ENCODE measurements at places on chromosomes 7 and 10. TPM values are rescaled to one million over a fixed set of nuclear protein-coding genes. Genes with fewer than 3 reads are reported as not detected.

- no peak overlapping the region for H3K4me3 ChIP-seq
- H3K27me3 ChIP-seq, result no peaks in the 10 kb centered on the region
- DNase-seq, result no peak
These were observed 132.6 kb downstream of the GNAT3 start for GRCh38 chr7:80379034-80379982.

GRCh38 chr7:80783186-80783677 lies 135.6 kb downstream of the SEMA3C start:
- H3K36me3 ChIP-seq, result peaks cover 15% of the 10 kb centered on the region
- H3K4me1 ChIP-seq, result peaks cover 57% of the 10 kb centered on the region
- peak overlapping the region; percentile 76 for H3K27ac ChIP-seq

DNA sequence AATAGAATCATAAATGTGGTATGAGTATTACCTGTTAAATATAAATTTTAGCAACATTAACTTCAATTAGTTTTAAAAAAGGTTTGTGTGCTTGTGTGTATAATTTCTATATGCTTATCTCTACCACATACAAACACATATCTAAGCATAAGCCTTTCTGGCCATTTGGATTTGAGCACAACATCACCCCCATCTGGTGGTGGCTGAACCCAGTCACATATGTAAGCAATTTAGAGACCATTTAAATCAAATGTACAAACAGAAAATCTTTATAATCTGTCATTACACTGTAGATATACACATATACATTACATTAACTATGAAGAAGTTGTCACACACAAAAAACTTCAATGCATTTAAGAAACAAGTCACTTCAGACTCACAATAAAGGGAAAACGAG lies 31.7 kb downstream of the GPR22 start:
- DNase-seq, result peak; percentile 48
- H3K27me3 ChIP-seq, result no peaks in the 10 kb centered on the region
- H3K4me3 ChIP-seq, result no peak overlapping the region
- no peaks in the 10 kb centered on the region for H3K4me1 ChIP-seq

DNA sequence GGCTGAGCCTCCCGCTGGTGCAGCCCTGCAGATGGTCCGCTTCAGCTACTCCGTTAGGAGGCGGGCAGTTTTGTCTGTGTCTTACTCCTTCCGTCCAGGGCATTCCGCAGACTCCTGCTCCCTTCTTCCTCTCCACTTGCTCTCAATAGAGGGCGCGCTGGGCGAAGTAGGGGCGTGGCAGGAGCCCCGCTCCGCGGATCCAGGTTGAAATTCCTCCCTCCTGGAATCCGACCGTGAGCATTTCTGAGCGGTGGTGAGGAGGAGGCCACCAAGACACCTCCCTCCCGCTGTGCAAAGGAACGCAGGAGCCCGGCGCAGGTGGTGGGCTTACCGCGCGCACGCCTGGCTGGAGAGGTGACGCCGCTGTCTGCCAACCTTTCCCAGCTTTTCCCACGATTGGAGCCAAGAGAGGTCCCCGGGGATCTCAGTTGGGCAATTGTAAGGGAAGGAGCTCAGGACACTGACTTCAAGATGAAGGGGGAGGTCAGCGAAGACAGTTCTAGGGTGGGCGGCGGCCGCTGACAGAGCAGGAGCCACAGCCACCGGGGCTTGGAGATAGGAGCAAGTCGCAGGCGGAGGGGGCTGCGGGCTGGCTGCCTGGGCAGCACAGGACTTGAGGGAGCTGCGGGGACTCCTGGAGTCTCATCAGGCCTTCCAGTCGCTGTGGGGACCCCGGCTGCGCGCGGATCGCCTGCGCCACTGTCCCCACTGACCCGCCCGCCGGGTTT lies 1011.3 kb downstream of the XPNPEP1 start:
- peaks cover 3% of the 10 kb centered on the region for H3K27me3 ChIP-seq
- peak overlapping the region; percentile 6 for H3K4me3 ChIP-seq
- DNase-seq, result no peak
- H3K36me3 ChIP-seq, result no peaks in the 10 kb centered on the region
- no peaks in the 10 kb centered on the region for H3K4me1 ChIP-seq

DNA sequence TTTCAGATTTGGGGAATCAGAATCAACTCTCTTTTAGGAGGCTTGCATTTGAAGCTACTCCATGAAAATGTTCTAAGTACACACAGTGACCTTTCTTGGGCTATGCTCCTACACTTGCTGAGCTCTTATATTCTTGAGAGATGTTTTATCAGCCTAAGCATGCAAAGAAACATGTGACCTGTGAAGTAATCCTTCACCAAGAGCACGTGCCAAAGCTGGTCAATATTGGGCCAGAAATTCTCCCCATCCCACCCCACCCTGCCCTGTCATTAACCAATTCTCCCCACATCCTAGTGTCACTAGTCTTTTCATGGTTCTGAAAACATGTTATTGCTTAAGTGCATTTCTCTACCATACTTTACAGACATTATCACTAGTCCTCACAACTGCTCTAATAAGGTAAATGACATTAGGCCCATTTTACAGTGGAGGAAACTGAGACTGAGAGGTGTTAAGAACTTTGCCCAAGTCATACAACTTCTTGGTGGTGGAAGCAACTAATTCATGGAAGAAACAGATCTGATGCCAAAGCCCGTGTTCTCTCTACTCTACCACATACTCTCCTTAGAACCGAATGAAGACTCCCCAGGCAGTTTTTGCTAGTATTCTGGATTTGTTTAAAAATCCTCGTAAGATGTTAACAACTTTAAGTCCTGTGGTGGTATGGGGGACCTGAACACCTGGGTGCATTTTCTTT lies 200.6 kb downstream of the PTEN start:
- no peaks in the 10 kb centered on the region for H3K36me3 ChIP-seq
- no peaks in the 10 kb centered on the region for H3K27me3 ChIP-seq
- DNase-seq, result no peak
- H3K4me3 ChIP-seq, result no peak overlapping the region
- no peak overlapping the region for H3K27ac ChIP-seq
- no peaks in the 10 kb centered on the region for H3K4me1 ChIP-seq

DNA sequence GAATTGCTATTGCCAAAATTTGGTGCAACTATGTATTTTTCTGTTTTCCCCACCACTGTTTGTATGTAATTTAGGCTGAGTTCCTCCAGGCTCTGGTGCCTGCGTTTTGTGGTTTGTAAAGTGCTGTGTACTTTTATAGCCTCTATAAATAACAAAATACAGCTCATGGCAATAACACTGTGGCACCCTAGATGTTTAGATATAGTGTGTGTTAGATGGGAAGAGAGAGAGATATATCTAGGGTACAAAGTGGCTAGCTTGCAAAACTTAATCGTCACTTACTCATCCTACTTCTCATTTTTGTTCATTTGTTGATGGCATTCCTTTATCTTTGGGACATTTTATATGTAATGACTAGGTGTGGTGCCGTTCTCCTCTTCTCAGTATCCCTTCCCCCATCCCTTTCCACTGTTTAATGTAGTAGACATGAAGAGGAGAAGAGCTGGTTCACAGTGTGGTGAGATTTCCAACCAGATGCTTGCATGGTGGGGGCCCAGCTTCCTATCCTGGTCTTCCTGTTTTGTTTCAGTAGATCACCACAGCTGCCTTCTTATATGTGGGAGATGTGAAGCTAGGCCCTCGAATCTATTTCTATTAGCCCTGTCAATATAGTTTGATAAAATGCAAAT lies 115.0 kb downstream of the SND1 start:
- no peak for DNase-seq
- H3K27ac ChIP-seq, result no peak overlapping the region
- no peaks in the 10 kb centered on the region for H3K4me1 ChIP-seq

GRCh38 chr7:94374721-94375566 lies 19.8 kb upstream of the COL1A2 start:
- no peak overlapping the region for H3K27ac ChIP-seq
- no peaks in the 10 kb centered on the region for H3K27me3 ChIP-seq
- no peak for DNase-seq
- H3K4me1 ChIP-seq, result no peaks in the 10 kb centered on the region
- H3K36me3 ChIP-seq, result no peaks in the 10 kb centered on the region

Gene THSD7A
- 38.6 TPM for total RNA-seq
